Mesendoderm (in vitro differentiated cells): ENCODE measurements at places on chromosomes 5 and 9.

DNA sequence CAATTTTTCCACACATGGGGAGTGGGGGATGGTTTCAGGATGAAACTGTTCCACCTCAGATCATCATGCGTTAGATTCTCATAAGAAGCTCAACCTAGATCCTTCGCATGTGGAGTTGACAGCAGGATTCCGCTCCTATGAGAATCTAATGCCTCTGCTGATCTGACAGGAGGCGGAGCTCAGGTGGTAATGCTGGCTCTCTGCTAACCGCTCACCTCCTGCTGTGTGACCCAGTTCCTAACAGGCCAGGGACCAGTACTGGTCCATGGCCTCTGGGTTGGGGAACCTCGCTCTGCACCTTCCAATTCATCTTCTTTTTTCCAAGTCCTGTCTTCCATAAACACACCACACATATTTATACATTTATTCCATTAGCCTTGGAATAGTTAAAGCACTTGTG, 33.0 kb downstream of the POU5F2 start:
- no peak overlapping the region for H3K27ac ChIP-seq
- no peak overlapping the region for H3K4me3 ChIP-seq
- no peaks in the 10 kb centered on the region for H3K27me3 ChIP-seq

DNA sequence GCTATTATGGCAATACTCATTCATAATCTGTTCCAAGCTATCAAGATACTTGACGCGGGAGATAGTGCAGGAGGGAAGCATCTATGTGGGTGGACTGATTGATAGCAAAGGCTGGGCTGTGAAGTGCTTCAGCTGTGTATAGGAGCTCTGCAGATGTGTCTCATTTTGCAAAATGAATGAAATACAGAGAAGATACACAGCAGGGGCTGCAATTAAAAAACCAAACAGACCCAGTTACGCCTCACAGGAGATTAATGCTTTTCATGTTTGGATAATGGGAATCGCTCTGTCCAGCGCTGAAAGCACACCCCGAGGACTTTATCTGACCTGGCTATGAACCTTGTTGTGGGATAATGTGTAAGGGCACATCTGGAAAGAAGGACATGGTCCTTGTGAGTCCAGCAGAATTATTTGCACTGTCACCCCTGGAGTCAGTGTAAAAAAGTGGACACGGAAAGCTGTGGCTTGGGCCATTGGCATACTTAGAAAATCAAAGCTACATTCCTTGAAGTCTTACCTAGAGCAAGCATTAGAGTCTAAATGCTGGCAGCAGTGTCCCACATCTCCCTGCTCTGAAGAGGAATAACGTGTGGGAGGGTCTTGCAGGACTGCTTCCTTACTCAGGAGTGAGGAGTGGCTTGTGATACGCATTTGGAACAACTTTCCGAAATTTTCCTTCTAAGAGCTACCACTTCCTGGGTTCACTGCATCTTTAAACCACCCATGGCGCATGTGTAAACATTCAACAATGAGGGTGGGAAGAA, 2.6 kb downstream of the SH3RF2 start:
- no peak overlapping the region for H3K27ac ChIP-seq
- H3K4me1 ChIP-seq: peaks cover 12% of the 10 kb centered on the region
- H3K4me3 ChIP-seq: no peak overlapping the region
- H3K36me3 ChIP-seq: no peaks in the 10 kb centered on the region
- no peak for DNase-seq
- H3K27me3 ChIP-seq: no peaks in the 10 kb centered on the region

DNA sequence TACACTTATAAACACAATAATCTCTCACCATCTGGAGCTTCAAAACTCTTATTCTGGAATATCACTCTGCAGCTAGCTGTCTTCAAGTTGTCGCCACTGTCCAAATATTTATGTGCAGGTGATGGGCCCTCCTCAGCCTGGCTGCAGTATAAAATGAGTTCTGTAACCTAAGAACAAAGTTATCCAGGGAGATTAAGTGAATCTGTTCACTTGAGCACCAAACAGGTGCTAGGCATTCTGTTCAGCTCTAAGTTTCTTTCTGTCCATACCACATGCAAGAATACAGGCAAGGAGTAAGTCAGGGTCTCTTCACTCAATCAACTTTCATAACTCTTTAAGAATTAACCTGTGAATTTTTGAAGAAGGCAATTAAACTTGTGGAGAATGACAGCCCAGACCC, 344.1 kb downstream of the PLK2 start:
- no peaks in the 10 kb centered on the region for H3K4me1 ChIP-seq
- H3K4me3 ChIP-seq: no peak overlapping the region
- no peaks in the 10 kb centered on the region for H3K36me3 ChIP-seq
- DNase-seq: no peak
- no peaks in the 10 kb centered on the region for H3K27me3 ChIP-seq

GRCh38 chr5:95907740-95908706, 53.6 kb downstream of the ELL2 start:
- H3K27ac ChIP-seq: no peak overlapping the region
- H3K27me3 ChIP-seq: no peaks in the 10 kb centered on the region
- no peak overlapping the region for H3K4me3 ChIP-seq
- H3K4me1 ChIP-seq: peaks cover 5% of the 10 kb centered on the region
- no peaks in the 10 kb centered on the region for H3K36me3 ChIP-seq
- DNase-seq: no peak
